ENCODE measurements at places on chromosomes 2 and 18.

GRCh38 chr18:52510139-52510538, 170.1 kb downstream of the DCC start:
- DNase-seq, result no peak

- no peak for DNase-seq
Observed at GRCh38 chr18:45321520-45321919, 293.8 kb upstream of the SLC14A2 start.

GRCh38 chr2:27583390-27583915, 611 bp downstream of the ZNF512 start:
- peak; percentile 25 for DNase-seq

DNA sequence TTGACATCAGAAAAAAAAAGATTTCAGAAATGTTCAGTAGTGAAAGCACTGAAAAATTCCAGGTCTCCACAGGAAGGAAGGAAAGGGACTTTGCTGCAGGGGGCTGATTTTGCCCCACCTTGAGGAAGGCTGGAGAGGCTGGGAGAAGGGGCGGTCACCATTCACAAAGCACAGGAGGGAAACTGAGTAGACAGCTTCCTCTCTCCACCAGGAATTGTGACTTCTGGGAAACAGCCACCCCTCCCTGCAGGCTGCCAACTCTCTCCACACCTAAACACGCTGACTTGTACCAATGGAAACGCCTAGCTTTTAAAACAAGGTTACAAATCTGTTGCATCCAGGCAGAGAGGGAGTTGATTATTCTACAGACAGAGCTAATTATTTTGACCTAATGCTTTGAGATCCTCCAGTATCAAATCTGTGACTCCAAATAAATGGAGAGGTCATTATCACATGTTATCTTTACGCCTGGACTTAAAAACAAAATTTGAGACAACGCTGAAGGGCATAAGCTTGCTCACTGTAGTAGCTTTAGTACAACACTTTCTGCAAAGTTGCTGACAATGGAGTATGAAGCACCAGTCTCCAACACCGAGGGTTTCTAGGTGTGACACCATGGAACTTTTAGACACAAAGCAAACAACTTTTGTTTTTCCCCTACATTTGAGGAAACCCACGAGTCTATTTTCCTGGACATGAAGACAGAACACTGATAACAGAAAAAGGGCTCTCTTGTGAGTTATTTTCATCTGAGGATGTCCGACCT, 42.7 kb downstream of the EPHA4 start:
- DNase-seq, result no peak

- DNase-seq, result no peak
Observed at GRCh38 chr2:179106676-179107428, 56.9 kb upstream of the CCDC141 start.

DNA sequence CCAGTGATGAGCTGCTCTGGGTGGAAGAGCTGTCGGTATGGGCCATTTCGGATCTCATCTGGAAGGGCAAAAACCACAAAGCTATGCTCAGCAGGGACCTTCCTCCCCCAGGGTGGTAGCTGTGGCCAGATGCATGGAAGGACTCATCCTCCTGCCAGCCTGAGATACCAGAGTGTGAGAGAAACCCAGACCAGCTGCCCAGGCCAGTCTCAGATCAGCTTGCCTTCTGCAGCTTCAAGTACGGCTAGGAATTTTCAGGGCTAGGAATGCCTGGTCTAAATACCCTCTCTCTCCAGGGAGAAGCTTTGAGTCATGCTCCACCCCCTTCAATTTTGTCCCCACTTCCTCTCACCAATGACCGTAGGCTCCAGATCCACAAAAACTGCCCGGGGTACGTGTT, 1.4 kb upstream of the TUBA4B start:
- DNase-seq, result no peak
